BJ (cell line): ENCODE measurements at places on chromosomes 5 and 9.
A peak's percentile ranks its signal among the peaks of the same experiment; 100 is the strongest.

- DNase-seq = no peak
These were observed 35.5 kb downstream of the KCTD16 start for GRCh38 chr5:144206141-144206540.

- DNase-seq = no peak
These were observed 6.7 kb upstream of the CDH6 start for GRCh38 chr5:31186672-31187267.

- DNase-seq = no peak
These were observed 3.7 kb upstream of the SLC9A3 start for GRCh38 chr5:527646-528628.

- no peak for DNase-seq
These were observed 1.3 kb upstream of the PHPT1 start for GRCh38 chr9:136847826-136848392.

- no peak for DNase-seq
These were observed 61.8 kb upstream of the SNX2 start for GRCh38 chr5:122713041-122713440.

DNA sequence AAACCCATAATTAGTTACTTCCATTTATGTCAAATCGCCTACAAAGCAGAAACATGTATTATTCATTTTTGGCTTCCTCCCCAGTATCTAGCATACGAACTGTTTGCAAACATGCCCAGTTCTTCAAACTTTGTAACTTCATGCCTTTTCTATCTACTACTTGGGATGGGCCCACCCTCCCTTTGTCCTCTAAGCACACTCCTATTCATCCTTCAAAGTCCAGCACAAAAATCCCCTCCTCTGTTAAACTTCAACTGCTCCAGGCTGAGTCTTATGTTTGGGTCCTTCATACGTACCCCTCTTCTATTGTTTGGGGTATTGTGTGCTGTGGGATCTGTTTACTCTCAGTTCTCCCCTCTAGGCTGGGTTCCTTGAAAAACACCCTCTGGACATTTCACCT is 55.5 kb downstream of the KCNIP1 start:
- DNase-seq = no peak

GRCh38 chr9:26983340-26983739 is 22.1 kb downstream of the LRRC19 start:
- DNase-seq = no peak

DNA sequence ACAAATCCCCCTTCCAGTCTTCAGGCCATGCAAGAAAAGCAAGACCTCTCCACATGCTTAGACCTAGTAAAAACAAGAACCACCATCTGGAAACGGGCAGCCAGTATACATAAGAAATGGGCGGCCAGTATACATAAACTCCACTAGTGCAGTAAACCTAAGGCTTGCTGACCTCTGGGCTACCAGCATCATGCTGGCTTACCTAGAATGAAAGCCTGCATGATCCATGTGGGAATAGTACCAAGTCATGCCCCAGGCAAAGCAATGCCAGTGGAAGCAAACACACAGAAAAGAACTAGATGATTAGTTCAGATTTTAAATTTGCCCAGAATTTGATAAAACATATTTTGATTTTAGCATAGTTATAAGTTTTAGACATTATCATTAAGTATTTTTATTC is 1346.4 kb downstream of the EFNA5 start:
- no peak for DNase-seq

GRCh38 chr5:168315416-168316138 is 24.1 kb downstream of the WWC1 start:
- DNase-seq = no peak

DNA sequence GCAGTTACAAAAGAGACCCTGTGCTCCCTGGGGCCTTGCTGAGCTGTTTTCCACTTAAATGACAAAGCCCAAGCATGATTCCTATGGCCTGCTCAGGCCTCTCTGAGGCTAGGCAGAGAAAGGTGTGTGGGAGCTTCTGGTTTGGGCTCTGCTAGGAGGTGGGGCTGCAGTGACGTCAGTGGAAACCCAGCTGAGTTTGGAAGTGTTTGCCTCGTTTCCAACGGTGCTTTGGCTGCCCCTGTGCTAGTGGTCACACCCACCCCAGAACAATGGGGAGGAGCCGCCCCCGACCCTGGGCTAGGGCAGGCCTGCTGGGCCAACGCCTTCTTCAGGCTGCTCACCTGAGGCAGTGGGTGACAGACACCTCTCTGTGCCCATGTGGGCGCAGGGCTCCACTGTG is 10.4 kb downstream of the ANGPTL2 start:
- DNase-seq = no peak

DNA sequence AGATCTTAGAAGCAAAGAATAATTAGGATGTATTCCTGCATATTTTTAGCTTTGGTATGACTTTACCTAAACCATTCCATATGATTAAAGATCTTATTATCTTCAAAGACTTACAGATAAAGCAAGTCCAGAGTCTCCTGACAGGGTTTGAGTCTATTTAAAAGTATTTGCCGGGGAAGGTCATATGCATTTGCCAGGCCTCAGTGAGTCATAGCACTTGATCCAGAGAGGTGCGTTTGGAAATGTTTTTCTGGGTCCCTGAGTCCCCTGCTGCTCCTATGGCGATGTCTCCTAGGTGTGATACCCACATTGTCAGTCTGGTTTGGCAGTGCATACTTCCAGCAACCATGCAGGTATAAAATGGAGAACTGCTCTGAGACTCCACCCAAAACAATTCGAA is 217.0 kb downstream of the FBXL7 start:
- DNase-seq = no peak

DNA sequence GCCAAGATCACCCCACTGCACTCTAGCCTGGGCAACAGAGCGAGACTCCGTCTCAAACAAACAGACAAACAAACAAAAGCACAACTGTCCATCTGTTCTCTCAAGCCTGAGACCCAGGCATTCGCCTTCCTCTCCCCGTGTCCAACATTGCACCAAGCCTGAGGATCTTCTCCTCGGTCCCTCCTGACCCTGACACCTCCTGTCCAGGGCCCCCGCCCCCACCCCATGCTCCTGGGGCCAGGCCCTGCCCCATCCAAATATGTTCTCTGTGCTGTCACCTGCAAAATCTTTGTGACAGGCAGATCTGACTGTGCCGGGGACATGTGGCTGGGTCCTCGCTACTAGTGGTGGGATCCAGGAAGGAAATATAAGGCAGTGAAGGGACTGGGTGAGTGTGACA is 33.4 kb upstream of the UNC5A start:
- DNase-seq = no peak

GRCh38 chr5:82356808-82357671 is 78.9 kb upstream of the RPS23 start:
- peak; percentile 71 for DNase-seq

DNA sequence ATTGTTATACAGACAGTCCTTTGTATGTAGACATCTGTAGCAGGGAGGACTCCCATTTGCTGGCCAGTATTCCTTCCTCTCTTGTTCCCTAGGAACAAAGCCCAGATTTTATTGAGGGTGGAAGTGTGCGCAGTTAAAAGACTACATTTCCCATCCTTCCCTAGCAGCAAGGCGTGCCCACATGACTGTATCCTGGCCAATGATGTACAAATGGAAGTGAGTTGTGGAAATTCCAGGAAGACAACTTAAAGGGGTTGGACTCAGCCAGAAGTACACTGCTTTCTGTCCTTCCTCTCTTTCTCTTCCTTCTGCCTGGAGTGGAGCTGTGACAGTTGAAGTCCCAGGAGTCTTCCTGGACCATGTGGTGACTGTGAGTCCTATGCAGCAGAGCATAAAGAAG is 89.0 kb downstream of the HRH2 start:
- no peak for DNase-seq

GRCh38 chr9:109886617-109887016 is 106.6 kb downstream of the PALM2AKAP2 start:
- DNase-seq = no peak

DNA sequence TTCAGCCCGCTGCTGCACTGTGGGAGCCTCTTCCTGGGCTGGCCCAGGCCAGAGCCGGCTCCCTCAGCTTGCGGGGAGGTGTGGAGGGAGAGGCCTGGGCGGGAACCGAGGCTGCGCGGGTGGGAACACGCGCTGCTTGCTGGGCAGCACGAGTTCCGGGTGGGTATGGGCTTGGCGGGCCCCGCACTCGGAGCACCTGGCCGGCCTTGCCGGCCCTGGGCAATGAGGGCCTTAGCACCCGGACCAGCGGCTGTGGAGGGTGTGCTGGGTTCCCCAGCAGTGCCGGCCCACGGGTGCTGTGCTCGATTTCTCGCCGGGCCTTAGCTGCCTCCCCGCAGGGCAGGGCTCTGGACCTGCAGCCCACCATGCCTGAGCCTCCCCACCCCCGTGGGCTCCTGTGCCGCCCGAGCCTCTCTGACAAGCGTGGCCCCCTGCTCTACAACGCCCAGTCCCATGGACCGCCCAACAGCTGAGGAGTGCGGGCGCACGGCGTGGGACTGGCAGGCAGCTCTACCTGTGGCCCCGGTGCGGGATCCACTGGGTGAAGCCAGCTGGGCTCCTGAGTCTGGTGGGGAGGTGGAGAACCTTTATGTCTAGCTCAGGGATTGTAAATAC is 1366.4 kb upstream of the NUDT12 start:
- DNase-seq = no peak
